Mucosa of descending colon (tissue), 3 donors: ENCODE measurements at places on chromosomes 2 and 18. TPM values are rescaled to one million over a fixed set of nuclear protein-coding genes. Genes with fewer than 3 reads are reported as not detected.

DNA sequence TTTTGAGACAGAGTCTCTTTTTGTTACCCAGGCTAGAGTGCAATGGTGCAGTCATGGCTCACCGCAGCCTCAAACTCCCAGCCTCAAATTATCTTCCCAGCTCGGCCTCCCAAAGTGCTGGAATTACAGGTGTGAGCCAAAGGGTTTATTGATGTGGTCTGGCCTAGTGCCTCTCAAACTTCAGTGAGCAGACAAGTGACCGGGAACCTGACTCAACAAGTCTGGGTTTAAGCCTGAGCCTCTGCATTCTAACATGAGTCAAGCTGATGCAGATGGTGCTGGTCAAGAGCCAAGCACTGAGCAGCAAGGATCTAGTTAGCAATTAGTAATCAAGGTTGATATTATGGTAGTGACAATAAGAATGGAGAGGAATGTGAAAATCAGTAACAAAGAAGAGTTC is 21.3 kb downstream of the CDK15 start:
- no peak for DNase-seq

The CYP27A1 gene
- 37.7 TPM for total RNA-seq

DNA sequence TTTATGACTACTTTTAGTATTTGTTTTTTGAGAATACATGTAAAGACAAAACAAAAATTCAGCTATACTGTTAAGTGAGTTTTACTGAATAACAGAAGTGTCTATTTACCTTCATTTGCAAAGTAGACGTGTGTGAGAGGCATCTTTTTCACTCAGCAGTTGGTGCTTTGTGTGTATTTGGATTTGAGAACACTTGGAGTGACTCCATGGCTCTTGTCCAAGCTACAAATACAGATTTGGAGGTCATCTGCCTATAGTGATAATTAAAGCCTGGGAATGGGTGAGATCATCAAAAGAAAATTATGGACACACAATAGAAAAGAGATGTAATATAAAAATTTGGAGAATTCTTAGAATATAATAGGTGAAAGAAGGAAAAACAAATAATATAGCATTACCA is 6.2 kb downstream of the NAB1 start:
- no peak for DNase-seq

GRCh38 chr2:38634684-38635083 is 31.2 kb upstream of the GALM start:
- no peak for DNase-seq

DNA sequence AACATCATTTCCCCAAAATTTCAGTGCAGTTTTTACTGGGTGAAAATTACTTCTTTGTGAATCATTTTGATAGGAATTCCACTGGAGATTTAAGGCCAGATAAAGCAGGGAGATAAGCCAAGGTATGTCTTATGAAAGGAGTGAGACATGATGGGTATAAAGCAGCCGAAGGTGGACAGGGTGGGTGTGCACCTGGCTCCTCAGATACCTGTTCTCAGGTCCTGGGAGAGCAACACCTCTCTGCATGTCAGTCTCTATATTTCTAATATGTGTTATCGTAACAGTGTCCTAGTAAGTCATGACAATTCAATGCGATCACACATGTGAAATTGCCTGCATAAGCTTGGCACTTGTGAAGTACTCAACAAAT is 768.8 kb downstream of the RNF144A start:
- DNase-seq, result no peak

DNA sequence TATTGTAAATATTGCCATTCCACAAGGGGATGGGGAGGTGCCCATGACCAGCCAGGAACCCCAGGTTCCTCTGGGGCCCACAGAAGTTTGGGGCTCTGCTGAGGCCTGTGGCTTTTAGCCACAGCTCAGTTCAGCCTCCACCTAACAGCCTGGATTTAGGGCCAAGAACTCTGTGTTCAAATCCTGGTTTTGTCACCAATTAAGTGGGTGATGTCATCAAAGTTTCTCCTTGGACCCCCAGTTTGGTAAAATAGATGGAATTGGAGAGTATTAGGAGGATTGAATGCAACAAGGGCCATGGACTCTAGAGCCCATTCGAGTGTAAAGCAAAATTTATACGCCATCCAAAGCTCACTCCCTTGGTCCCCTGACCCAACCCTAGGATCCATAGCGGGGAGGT is 3.2 kb upstream of the FEV start:
- DNase-seq, result no peak

- no peak for DNase-seq
Observed at GRCh38 chr2:108571286-108571685, 37.0 kb downstream of the LIMS1 start.

The LINC00305 gene
- not detected for total RNA-seq

- no peak for DNase-seq
Observed at GRCh38 chr2:174781996-174782395, 17.7 kb upstream of the CHRNA1 start.

The TRIM43 gene
- total RNA-seq, result not detected

DNA sequence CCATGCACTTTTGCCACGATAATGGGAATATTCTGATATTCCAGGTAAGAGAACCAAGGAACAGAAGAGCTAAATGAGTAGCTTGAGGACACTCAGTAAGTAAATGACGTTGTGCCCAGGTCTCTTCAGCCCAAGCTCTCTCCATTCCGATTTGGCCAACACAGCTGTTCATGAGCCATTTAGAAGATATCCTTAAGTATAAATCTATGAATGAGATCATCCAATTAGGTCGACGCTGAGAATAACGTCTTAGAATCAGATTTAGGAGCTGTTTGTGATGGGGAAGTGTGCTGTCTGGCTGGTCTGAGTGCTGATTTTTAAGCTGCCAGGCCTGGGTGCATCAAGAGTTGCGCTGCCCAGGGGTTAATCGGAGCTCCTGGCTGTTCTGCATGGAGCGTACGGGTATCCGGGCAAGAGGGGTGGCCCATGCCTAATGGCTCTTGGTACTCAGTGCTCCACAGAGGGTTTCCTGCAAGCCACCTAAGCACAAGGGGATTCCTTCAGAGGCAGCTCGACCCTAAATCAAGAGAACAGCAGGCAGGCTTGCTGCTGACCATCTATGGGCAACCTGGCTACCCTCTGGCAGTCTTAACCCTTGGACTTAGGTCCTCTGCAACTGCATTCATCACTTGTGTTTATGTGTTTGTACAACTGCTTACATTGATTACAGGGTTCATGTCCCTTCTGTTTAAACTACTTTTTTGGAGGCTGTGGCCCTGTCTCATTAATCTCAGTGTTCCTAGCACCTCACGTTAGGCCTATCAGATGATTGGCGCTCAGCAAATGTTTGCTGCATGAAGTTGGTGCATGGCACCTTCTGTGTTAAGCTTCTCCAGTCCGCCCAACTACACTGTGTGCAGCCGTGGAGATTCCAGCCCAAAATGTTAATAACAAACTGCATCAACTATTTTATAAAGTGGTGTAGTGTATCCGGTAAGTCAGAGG is 31.9 kb downstream of the SOX11 start:
- no peak for DNase-seq

The IL36B gene
- total RNA-seq, result not detected

The TOGARAM2 gene
- total RNA-seq, result 0.58 TPM

- no peak for DNase-seq
Observed at GRCh38 chr18:35729991-35730668, 148.6 kb downstream of the GALNT1 start.

DNA sequence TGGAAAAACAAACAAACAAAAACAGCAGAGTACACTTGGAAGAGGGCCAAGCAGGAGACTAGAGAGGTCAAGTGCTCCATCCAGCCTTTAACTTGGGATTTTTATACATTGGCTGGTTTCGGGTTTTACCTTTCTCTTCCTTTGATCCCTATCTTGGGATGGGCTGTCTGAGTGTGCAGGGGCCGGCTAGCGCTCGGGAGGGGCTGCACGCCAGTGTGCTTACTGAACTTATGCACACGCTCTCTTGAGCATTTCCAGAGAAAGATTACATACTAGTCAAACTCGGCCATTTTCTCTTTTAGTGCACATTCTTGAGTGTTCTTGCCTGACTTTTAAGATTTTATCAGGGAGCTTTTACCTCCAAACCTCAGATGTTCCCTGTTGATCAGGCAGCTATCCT is 707.8 kb downstream of the DSC3 start:
- DNase-seq, result no peak

The CAPN14 gene
- total RNA-seq, result not detected

DNA sequence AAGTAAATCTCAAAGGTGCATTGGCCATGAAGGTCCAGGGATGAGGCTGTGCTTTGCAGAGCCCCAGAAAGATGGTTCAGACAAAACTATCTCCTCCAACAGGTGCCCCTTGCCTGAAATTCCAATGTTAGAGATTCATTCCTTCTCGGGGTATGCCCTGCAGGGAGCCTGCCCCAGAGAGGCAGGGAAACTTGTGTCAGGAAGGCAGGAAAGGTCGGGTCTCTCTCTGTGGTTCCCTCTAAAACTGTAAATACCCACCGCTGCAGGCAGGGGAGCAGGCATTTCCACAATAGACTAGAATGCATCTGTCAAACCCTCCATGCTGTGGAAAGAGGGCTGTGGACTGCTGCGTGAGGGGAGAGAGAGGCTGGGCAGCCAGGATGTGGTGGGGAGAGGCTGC is 207.8 kb upstream of the SMAD2 start:
- DNase-seq, result no peak

DNA sequence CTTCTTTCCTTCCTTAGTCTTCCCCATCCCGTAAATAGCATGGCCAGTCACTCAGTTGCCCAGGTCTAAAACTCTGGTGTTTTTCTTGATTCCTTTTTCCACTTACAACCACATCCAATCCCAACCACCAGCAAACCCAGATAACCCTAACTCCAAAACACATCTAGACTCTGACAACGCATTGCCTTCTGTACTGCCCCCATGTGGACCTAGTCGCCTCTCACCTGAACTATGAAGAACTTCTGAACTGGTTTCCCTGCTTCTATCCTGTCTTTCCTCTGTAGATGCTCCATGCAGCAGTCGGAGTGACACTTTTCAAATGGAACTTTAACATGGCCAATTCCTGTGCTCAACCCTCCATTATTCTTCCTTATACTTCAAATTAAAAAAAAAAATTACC is 26.5 kb downstream of the ST6GAL2 start:
- no peak for DNase-seq

DNA sequence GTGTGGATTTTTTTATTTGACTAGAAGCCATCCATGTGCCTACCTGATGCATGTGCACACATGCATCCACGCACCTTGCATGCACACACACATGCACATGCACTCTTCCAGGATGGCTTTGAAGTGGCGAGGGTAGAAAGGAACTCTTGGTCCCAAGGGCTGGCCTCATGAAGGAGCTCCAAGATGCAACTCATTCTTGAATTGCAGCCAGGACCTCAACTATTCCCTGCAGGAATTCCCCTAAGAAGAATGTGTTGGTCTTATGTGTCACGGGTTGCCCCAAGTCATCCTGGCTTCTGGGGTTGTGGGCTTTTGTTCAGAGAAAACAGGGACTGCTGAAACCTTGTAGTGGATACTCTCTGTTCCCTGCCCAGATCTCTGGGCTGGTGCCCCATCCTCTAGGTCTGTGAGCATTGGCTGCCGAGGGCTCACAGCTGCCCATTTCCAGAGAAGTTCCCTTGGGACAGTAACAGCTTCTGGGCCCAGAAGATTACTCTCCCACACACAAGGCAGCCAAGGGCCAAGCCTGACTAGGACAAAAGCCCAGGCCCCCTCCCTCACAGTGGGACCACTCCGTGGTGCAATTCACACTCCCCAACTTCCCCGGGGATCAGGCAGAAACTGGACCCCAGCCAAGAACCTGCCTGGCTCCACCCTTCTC is 137.6 kb downstream of the COPS8 start:
- DNase-seq, result no peak

The AGXT gene
- total RNA-seq, result 4.1 TPM

The IL1F10 gene
- not detected for total RNA-seq

- DNase-seq, result no peak
Observed at GRCh38 chr2:52000151-52000855, 968.4 kb upstream of the NRXN1 start.

GRCh38 chr2:161990741-161991140 is 83.3 kb downstream of the DPP4 start:
- no peak for DNase-seq

DNA sequence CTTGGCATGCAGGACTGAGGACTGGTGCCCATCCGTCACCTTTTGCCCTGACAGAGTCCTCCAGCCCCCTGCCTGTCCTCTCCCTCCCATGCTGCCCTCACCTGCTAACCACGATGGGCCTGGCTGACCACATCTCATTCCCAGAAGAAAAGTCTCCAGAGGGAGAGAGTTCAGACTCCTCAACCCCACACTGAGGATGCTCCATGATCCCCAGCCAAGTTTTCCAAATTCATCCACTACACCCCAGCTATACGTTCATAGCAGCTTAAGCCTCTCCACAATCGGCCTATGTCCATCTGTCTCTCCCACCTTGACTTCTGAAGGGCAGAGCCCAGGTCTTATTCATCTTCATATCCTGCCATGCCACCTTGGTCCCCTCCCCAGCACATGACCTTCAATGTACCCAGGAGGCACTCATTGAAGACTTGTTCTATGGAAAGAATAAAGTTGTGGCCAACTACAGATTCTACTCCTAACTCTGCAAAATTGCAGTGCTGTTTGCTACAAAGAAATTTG is 115.6 kb upstream of the ID2 start:
- DNase-seq, result no peak

The RSAD2 gene
- 8.9 TPM for total RNA-seq

DNA sequence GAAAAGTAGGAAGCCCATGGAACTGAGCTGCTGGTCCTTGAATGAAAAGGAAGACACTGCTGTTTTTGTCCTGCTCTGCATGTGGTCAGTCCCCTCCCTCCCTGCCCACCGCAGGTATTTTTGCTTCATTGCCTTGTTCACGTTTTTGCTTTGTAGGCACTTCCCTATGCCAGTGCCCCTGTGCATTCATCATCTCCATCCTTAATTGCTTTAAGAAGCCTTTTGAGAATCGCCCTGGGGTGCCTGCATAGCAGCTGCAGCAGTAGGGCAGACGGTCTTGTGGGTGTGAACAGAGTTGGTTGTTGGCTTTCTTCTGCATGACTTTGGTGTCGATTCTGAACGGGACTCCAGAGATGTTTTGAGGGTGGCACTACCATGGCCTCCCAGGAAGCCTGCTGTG is 97.0 kb downstream of the CABLES1 start:
- DNase-seq, result no peak

DNA sequence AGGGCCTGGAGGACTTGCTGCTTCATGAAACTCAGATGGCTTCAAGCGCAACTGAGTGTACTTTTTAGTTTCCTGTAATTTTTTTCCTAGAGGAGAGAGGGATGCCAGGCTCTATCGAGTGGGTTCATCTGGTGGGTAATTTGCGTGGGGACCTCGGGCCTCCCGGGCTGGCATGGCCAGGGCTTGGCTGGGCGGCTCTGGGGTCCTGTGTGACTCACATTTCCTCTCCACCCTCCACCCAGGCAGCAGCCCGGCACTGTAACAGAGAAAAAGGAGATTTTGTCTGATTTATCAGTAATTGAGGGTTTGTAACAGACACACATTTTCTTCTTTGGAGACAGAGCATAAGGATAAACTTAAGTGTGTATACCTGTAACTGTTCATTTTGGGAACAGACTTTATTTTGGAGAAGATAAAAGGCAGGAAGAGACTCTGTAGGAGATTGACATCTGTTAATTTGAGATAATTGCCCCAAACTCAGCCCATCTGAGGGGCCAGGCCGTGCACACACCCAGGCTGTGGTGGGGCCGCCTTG is 64.3 kb downstream of the NFATC1 start:
- no peak for DNase-seq

- no peak for DNase-seq
Observed at GRCh38 chr2:6822406-6822805, 43.3 kb downstream of the CMPK2 start.

The FN1 gene
- 208 TPM for total RNA-seq

The RTP5 gene
- not detected for total RNA-seq
